ENCODE measurements at places on chromosomes 11 and 22.

GRCh38 chr11:74634537-74634936 is 42.2 kb downstream of the POLD3 start:
- no peak for DNase-seq

- DNase-seq: no peak
These were observed 140.4 kb downstream of the UVRAG start for GRCh38 chr11:75955443-75955842.

DNA sequence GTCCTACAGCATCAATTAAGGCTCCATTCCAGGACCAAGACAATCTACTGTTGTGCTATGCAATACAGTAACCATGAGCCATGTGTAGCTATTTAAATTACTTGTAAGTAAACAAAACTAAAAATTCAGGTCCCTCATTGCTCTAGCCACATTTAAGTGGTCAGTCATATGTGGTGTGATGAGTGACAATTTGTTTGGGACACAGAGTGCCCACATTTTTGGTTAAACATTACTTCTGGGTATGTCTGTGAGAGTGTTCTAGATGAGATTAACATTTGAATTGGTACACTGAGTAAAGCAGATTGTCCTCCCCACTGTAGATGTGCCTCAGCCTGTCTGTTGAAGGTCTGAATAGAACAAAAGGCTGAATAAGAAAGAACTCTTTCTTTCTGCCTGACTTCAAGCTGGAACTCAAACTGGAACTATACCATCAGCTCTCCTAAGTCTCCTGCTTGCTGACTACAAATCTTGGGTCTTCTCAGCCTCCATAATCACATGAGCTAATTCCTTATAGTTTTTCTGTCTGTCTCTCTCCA is 15.8 kb downstream of the KBTBD3 start:
- DNase-seq: no peak

GRCh38 chr11:18727479-18728236 is 1.7 kb upstream of the IGSF22 start:
- peak; percentile 79 for DNase-seq

- DNase-seq: peak; percentile 62
These were observed 61.7 kb downstream of the BRD1 start for GRCh38 chr22:49765951-49766350.

GRCh38 chr11:117866526-117866925 is 9.9 kb downstream of the FXYD6 start:
- DNase-seq: peak; percentile 14

DNA sequence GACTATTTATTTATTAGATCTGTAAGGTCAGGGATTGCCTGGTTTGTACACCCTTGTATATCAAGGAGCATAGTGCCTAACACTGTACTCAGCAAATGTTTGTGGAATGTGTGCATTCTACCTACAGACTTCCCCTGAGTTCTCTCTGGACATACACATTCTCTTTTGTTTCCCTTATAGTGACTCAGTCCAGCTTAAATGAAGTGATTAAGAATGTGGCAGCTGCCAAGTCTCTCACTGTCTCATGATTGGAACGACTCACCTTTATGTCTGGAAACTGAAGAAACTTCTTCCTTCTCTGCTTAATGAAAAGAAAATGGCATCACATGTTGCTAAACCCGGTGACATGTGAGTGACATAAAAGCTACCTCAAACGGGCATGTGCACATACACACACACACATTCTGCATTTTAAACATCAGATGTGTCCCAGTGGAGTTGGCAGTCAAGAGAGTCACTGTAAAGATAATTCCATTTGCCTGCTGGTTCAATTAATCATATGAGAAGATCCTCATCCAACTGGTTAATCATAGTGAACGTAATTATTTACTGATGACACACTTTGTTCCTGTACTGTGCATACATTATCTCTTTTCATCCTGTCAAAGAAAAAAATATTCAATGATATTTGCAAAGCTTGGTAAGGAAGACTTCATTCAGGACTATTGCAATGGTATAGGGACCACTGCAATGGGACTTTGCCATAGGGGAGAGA is 42.8 kb downstream of the GLYAT start:
- DNase-seq: no peak

GRCh38 chr22:33555814-33556522 is 364.3 kb downstream of the LARGE1 start:
- DNase-seq: no peak

DNA sequence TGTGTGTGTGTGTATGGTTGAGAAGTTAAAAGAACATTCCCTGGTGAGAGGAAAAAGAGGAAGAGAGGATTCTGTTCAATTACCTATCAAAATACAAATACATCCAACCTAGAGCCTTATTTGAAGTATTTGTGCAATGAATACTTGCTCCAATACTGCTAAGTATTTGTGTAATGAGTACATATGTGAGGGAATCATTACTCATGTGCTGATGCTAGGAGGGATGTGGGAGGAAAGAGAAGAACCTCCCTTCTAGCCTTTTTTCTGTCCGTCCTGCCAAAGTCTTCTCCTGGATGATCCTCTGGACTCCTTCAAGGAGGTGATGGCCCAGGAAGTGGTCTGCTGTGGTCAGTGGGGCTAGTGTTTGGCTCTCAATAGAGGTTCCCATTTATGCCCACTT is 36.0 kb upstream of the ACCSL start:
- DNase-seq: no peak

GRCh38 chr11:128705124-128705920 is 11.4 kb downstream of the FLI1 start:
- DNase-seq: peak; percentile 17

DNA sequence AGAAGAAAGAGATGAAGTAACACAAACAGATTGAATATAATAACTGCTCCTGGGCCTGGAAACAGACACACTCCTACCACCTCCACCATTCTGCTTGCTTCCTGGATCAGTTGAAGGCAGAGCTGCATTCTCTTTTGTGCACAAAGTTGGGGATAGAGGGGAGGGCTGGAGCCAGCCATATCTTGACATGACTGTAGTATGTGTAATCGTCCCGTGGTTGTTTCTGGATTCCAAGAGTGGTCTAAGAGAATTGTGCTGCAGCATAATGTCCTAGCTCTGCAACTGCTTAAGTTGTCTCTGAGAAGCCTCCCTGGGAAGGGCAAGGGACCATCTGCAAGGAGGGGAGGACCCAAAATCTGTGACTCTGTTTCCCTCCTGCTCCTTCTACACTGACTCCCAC is 3.2 kb downstream of the CRY2 start:
- DNase-seq: no peak

DNA sequence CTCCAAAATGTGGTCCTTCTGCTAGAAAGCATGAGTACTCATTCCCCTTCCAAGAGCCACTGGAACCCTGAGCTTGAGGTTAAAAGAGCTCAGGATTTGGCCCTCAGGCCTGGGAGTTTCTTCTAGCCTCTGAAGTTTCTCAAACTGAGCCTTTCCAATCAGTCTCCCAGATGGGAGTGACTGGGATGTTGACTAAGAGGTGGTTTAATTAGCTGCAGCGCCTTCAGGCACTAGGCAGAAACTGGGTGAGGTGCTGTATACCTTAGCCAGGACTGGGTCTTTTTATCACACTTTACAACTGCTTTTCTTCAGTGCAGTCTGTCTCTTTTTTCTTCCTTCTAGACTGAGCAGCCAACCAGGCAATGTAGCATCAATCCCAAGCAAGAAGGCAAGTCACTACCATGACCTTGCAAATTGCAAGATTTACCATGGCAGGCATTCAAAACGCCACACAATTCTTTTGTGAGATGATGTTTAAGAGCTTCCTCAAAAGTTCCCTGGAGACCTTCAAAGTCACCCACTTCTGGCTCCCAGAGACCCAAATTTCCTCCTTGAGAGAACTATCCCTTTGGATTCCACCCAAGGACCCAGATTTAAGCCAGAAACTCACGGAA is 93.0 kb downstream of the SLC1A2 start:
- DNase-seq: no peak

DNA sequence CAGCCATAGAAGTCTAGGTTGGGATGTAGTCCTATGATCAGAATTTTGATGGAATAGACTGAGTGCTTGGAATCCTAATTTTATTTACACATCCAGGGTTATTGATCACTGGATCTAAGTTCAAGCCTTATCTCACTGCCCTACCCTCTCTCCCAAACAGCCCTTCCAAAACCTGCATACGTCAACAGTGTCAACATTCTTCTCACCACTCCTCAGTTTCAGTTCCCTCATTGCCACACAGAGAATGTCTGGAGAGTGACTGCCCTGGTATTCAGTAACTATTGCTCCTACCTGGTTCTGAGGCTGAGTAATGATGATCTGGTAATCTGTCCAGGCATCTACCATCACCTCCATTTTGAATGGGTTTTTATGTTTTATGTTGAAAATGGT is 60.0 kb downstream of the GLYATL1 start:
- no peak for DNase-seq

- DNase-seq: no peak
These were observed 6.4 kb downstream of the CDCA5 start for GRCh38 chr11:65077451-65077850.

- no peak for DNase-seq
These were observed 119.4 kb upstream of the MTMR2 start for GRCh38 chr11:96043291-96043690.

DNA sequence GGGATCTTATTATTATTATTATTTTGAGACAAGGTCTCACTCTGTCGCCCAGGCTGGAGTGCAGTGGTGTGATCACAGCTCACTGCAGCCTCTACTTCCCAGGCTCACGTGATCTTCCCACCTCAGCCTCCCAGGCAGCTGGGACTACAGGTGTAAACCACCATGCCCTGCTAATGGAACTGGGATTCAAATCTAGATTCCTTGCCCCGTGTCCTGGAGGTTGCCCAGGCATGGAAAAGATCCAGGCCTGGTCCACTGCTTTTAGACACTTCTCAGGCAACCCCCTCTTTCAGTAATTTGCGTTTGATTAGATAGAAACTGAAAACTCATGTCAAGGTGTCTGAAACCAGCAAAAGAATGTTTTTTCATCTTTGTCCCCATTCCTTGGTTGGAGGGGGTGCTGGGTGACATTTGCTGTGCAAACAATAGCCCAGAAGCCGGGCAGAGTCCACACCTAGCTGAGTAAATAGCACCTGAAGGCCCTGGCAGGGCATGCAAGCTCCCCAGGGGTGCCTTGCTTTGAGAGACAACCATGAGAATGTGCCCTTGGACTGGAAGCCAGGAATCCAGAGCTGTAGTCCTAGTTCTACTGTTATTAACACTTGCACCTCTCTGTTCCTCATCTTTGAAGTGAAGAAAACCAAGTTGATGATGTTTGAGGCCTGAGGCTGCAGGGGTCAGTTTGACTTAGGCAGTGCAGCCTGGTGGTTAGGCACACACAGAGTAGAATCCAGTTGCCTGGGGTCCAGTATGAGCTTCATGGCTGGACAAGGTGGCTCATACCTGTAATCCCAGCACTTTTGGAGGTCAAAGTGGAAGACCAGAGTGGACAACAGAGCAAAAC is 19.1 kb upstream of the XBP1 start:
- DNase-seq: peak; percentile 30

DNA sequence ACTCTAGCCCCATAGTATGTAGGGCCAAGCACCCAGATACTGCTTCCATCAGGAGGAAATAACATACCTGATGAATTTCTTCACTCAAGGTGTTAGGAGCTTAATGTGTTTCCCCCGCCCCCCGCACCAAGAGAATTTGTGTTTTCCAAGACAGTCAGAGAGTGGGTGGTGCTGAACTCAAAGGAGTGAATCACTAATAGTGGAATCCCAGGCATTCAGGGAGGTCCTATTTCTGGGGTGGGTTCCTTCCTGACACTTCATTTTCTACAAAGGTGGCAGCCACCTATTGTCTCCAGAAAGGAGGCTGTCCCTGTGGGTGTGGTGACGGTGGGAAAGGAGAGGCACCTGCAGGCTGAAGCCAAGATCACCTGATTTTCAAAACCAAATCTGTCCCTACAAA is 50.8 kb upstream of the ELF5 start:
- DNase-seq: no peak

DNA sequence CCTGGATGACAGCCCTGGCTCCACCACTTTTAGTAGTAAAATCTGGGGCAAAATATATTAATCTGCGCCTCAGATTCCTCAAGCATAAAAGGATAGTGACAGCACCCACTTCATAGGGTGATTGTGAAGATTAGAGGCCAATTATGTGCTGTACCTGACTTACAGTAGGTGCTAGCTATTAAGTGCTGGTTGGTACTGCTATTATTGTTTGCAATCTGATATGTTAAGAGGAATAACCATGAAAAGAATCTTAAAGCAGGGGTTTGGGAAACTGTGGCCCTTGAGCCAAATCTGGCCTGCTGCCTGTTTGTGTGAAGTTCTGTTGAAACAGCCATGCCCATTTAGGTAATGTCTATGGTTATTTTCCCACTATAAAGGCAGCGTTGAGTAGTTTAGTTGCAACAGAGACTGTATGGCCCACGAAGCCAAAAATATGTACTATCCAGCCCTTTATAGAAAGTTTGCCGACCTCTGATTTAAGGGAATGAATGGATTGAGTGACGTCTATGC is 44.7 kb upstream of the MN1 start:
- DNase-seq: no peak

GRCh38 chr22:22048318-22048942 is 65.8 kb upstream of the TOP3B start:
- no peak for DNase-seq

DNA sequence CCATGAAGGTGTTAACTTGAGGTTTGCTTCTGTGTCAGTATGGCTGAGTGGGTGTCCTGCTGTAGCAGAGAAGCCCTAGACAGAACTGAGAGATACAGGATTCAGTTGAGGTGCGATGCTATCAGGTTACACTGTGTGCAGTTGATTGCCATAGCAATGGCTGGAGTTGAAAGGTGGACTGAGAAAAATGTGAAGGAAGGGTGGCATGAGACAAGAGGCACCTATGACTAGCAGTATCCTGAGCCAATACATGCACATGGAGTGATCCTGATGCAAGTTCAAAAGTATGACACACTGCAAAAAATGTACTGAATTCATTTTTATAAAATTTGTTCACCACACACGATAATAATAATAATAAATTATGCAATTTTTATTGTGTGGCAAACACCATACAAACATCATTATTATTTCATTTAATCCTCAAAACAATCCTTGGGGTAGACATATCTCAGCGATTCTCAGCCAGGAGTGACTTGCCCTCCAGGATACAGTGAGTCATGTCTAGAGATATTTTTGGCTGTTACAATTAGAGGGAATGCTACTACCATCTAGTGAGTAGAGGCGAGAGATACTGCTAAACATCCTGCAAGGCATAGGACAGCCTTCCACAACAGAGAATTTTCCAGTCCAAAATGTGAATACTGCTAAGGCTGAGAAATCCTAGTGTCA is 3.9 kb upstream of the PIWIL4 start:
- no peak for DNase-seq

DNA sequence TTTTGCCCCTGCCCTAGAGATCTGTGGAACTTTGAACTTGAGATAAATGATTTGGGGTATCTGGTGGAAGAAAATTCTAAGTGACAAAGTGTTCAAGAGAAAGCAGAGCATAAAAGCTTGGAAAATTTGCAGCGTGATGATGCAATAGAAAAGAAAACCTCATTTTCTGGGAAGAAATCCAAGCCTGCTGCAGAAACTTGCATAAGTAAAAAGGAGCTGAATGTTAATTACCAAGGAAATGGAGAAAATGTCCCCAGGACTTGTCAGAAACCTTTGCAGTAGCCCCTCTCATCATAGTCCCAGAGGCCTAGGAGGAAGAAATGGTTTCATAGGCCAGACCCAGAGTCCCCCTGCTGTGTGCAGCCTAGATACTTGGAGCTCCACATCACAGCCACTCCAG is 686.9 kb downstream of the FAM181B start:
- DNase-seq: no peak

GRCh38 chr11:76408171-76408965 is 27.2 kb downstream of the GVQW3 start:
- DNase-seq: no peak

- DNase-seq: no peak
These were observed 78.9 kb upstream of the FIBIN start for GRCh38 chr11:26914968-26915367.
